Fibroblast of skin of right biceps (primary cell): ENCODE measurements at places on chromosomes 16 and 17.

DNA sequence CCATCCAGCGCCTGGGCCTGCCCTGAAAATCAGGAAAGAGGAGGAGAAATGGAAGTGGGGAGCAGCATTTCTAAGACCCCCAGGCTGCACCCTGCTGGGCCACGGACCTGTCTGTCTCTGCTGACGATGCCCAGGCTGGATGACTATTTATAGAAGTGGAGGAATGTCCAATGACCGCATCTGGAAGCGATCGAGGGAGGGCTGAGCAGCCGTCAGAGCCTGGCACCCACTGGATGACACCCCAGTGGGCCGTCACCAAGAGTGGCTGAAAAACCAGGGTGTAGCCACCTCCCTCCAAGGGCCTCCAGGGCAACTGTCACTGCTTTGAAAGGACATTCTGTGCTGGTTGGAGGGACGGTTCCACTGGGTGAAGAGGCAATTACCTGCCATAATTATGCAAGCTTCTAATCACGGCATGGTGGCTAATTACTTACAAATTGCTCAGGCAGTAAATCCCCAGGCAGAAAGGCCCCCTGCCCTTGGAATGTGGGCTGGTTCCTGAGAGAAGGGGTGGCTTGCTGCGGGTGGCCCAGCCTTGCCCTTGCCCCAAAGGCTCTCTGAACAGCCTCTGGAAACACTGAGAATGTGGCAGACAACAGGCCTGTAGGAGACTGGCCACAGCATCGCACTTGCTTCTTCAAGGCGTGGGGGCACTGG is 332.1 kb downstream of the C16orf95 start:
- peak; percentile 43 for DNase-seq

- no peak for DNase-seq
These were observed 192.3 kb downstream of the HS3ST3A1 start for GRCh38 chr17:13409455-13409854.

DNA sequence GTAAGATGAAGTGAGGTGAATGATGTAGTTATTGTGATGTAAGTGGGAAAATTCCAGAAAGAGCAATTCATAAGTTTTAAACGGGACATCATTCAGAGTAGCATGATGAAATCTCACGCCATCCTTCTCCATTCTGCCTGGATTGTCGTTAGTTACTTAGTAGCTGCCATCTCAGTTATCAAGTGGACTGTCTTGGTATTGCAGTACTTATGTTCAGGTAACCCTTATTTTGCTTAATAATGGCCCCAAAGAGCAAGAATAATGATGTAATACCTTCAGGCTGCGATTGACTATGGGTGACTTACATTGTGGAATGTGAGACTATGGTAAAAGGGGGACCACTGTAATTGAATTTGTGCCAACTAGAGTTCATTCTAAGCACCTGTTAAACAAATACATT is 234.1 kb upstream of the TOM1L1 start:
- DNase-seq = no peak

DNA sequence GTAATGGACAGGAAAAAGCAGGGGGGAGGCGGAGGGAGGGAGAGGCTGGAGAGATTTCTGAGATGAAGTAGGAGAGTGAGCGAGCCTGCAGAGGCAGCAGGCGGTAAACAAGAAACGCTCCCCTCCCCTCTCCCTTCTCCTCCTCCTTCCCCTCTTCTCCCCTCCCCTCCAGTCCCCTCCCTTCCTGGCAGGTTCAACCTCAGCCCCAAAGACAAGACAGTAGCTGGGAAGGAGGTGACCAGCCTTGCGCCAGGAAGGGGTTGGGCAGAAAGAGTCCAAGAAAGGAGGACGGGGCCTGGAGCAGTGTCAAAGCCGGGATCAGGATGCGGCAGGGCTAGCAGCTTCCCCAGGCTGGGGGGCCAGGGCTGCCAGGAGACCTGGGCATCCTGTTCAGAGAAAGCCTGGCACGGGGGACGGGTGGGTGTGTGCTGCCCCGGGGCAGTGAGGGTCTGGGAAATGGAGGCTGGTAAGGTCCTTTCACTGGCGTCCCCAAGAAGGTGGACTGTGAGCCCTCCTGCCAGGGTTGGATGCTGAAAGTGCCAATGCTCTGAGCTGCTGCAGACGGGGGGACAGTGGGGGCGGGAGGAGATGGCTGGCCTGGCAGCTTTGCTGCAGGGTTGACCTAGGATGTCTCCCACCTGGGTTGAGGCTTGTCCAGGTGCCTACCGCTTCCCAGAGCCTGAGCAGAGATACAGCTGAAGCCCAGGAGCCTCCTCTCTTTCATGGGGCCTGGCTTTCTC is 261.6 kb upstream of the TNRC6C start:
- DNase-seq = no peak

DNA sequence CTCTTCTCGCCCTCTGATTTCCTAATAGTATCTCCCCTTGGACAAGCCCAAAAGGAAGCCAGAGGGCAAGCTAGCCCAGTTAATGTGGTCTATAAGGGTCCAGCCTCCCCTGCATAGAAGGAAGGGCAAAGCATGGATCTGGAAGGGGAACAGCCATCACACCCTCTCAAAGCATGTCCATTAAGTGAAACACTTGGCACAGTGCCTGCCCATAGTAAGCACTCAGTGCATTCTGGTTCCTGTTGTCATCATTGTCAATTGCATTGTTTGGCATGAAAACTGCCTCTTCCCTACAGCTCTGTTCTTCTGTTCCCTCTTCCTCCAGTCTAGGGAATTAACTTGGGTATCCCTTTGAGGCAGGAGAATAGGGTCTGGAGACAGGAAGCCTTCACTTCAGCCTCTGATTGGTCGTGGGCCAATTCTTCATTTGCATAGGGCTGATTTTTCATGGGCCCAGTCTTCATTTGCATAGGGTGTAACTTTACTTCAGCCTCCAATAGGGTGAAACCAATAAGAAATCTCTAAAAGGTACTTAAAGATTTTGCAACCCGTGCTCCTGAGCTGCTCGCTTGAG is 81.4 kb downstream of the C17orf67 start:
- DNase-seq = peak; percentile 49

GRCh38 chr17:42906772-42907446 is 6.3 kb downstream of the G6PC1 start:
- no peak for DNase-seq

- DNase-seq = no peak
These were observed 5.0 kb downstream of the EVPLL start for GRCh38 chr17:18382441-18383078.

GRCh38 chr17:36632916-36633771 is 31.8 kb downstream of the MRM1 start:
- no peak for DNase-seq

DNA sequence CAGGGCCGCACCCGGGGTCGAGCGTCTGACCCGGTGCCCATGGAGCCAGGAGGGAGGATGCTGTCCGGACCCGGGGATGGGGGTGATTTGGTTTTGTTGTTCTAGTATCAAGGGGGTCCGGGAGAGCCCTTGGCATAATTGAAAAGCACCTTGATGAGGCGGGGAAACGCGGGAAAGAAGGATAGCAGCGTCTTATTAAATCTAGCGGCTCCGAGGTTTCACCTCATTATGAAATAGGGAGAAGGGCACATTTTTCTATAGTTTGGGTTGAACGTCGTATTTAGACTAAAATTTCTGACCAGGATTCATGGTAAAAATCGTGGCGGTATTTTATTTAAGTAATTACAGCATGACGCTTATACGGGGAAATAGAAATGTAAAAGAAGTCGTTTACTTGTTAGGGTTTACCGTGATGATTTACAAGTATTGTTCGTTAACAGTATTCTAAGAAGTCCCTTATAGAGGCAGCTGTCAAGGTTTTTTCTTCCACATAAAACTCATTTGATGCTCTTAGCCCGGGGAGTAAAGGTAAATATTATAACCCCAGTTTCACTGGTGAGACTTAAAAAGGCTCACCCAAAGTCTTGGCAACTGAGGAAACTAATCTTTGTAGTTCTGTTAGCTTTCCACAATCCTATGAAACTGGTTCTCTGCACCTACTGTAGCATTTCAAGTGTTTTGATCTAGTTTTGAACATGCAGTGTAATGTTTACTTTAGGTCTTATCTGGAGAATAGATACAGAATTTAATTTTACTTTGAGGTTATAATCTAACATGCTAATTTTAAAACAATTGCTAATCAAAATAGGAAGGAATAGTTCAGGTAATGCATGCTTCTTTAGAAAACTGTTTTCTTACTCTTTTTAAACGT is 756 bp downstream of the LUC7L3 start:
- no peak for DNase-seq

GRCh38 chr16:68711421-68712139 is 25.5 kb upstream of the CDH1 start:
- no peak for DNase-seq

DNA sequence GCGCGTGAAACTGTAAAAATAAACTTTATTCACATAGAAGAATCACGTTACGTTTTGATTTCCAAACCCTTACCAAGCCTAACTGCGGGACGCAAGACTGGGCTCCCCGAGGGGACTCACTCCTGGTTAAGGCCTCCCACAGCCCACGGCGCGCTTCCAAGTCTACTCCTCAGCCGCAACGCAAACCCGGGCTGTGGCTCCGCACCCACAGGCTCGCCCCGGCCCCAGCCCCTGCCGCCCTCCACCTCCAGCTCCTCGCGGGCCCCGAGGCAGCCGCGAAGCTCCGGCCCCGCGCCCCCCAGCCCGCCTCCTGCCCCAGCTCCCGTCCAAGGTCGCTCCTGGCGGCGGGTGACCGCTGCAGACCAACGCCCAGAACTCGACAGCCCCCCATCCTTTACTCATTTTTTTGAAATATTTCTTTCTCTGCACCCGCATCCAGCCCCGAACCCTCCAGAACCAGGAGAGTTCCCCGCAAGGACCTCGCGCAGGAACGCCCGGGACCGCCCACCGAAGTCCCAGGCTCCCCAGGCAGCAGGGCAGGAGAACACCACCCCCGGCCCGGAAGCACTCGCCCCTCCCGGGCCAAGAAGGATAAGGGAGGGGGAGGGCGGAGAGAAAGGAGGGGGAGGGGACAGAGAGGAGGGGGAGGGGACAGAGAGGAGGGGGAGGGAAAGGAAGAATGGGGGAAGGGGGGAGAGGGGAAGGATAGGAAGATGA is 912 bp downstream of the USP22 start:
- peak; percentile 89 for DNase-seq

- no peak for DNase-seq
These were observed 606.3 kb downstream of the KCNJ2 start for GRCh38 chr17:70775679-70776078.

DNA sequence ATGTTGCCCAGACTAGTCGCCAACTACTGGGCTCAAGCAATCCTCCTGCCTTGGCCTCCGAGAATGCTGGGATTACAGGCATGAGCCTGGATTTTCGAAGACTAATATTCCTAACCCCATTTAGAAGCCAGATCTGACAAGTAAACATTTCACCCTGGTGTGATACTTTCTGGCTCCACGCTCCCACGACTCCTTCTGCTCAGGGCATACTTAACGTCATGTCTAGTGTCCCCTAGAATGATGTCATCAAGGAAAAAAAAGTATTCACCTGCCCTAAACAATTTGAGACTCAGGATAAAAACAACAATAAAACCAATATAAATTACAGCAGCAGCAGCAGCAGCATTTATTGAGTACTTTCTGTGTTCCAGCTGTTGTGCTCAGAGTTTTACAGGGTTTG is 13.2 kb downstream of the ITGB3 start:
- DNase-seq = peak; percentile 25

DNA sequence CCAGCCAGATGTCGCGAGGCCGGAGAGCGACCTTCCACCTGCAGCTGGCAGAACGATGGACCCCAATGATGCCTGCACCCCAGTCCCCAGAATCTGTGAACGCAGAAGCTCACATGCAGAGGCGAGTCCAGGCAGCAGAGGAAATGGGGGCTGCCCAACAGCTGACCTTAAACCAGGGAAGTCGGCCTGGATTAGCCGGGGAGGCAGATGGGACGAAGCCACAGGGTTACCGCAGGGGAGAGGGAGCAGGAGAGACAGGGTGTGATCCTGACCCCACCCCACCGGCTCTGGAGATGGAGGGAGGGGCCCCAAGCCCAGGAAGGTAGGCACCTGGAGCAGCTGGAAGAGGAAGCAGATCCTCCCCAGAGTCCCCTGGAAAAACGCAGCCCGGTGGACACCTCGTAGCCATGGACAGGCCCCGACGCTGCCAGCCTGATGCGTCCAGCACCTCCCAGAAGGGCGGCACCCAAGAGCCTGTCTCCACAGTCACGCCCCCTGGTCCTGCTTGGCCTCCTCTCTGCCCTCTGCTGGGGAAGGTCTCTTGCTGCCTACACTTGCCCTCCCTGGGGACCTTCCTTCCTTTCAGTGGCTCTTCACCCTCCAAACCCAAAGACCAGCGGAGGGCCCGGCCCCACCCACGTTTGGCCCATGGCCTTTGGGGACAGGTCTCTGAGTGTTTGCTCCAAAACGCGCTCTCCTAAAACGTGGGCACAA is 37.3 kb downstream of the PIEZO1 start:
- peak; percentile 31 for DNase-seq

- peak; percentile 37 for DNase-seq
These were observed 53.4 kb downstream of the MEOX1 start for GRCh38 chr17:43608313-43608712.

- DNase-seq = no peak
These were observed 76.0 kb upstream of the RBBP6 start for GRCh38 chr16:24463196-24463945.

DNA sequence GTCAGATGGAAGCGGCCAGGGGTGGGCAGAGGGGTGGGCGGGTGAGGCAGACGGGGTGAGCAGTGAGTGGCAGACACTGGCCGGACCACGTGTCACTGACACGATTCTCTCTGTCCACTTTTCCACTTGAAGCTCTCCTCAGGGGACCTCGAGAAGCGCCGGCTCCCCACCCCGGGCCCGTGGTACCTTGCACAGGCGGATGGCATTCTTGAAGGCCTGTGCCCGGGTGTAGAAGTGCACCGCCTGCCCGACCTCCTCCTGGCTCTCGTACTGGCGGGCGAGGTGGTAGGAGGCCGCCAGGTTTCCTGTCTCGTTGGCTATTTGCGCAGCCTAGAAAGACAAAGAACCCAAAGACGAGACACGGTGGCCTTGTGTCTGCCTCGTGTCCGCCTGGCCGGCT is 9.1 kb upstream of the TMEM204 start:
- DNase-seq = no peak

DNA sequence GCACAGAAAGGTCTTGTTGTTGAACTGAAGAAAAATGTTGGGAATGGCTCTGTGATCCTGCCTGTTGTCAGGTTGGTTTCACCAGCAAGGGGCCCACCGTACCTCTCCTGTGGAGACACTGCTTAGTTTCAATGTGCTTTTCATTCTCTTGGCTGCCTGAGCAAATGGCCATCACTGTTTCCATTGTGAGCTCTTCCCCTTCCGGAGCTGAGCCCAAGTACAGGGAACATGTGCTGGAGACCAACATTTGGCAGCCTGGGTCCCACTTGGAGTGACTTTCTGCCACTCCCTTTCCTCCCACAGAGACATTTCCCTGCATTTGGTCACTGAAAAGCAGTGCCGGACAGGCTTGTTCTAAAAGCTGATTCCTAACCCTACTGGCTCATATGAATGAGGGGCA is 23.1 kb downstream of the GABARAPL2 start:
- DNase-seq = no peak
